ENCODE measurements at places on chromosomes 3 and 15.
A peak's percentile ranks its signal among the peaks of the same experiment; 100 is the strongest.

- no peak for DNase-seq
Observed at GRCh38 chr3:65912647-65913046, 126.1 kb downstream of the MAGI1 start.

- DNase-seq: no peak
Observed at GRCh38 chr3:109994853-109995252, 657.5 kb upstream of the DPPA4 start.

GRCh38 chr3:108097322-108098002, 6.6 kb upstream of the CD47 start:
- DNase-seq: no peak

DNA sequence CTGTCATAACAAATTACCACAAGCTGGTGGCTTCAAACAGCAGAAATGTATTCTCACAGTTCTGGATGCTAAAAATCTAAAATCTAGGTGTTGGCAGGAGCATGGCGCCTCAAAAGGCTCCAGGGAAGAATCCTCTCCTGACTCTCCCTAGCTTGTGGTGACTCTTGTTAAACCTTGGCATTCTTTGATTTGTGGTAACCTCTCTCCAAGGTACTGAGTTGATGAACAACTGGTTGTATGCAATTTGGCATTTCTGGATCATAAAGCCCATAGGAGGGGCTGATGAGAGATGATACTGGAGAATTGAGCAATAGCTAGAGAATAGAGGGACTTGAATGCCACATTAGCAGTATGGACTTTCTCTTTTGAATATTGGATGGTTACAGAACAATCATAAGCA, 821.8 kb downstream of the TBL1XR1 start:
- no peak for DNase-seq

GRCh38 chr15:62241135-62241770, 76.2 kb upstream of the C2CD4B start:
- no peak for DNase-seq

- DNase-seq: no peak
Observed at GRCh38 chr3:32366638-32367397, 24.8 kb upstream of the CMTM7 start.

DNA sequence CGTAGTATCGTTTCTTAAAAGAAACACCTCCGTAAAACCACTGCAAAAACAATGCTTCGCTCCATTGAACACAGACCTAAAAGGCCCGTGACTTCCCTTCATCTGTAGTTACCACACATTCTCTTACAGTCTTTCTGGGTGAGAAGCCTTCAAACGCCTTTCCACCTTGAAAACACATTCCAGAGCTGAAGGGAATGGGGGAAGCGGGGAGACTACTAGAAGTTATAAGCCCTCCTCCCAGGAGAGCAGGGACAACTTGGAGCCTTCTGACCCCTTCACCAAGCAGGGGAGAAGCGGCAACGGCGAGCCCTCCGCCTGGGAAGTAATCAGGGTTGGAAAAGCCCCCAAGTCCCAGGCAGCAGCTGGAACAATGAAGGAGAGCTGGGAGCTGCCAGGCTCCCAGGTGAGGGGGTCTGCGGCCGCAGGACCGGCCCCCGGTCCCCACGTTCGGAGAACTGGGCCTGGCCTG, 461 bp downstream of the SECISBP2L start:
- peak; percentile 53 for DNase-seq

GRCh38 chr3:141015481-141015880, 35.7 kb upstream of the SPSB4 start:
- no peak for DNase-seq

GRCh38 chr15:77631745-77632533, 773 bp downstream of the LINGO1 start:
- no peak for DNase-seq

- DNase-seq: no peak
Observed at GRCh38 chr3:25673738-25674298, 9.1 kb upstream of the TOP2B start.

GRCh38 chr3:14391033-14391432, 11.4 kb upstream of the SLC6A6 start:
- peak; percentile 76 for DNase-seq

- DNase-seq: no peak
Observed at GRCh38 chr3:180433152-180433551, 168.8 kb upstream of the TTC14 start.

DNA sequence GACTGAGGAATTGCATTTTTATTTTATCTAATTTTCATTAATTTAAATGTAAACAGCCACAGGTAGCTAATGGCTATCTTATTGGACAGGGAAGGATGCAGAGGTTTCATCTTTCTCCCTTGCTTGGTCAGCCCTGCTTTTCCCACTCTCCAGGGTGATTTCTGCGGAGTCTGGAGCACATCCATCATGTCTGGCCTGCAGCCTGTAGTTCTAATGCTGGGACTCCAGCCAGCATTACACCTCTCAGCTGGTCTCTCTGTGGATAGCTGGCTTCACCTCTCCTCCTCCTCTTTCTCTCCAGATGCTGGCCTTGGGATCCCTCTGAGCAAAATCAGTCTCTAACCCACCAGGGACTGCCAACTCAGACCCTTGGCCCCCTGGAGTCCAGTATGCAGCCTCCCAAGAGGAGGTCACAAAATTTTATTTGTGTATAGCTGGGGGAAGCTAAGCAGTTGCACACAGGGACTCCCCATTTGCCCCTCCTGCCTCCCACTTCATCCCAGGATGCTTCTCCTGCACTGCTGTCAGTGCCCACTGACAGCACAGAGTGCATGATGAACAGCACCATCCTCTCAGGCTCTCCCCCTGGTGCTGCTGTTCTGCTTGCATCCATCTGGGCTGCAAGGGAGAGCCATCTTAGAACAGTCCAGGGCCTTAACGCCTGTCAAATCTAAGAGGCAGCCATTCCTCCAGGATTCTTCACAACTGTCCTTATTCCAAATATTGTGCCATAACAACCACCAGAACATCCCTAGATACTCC, 1.7 kb downstream of the BFSP2 start:
- DNase-seq: no peak

- no peak for DNase-seq
Observed at GRCh38 chr15:46855388-46855787, 861.9 kb upstream of the SEMA6D start.

GRCh38 chr15:59642351-59642750, 15.0 kb downstream of the GTF2A2 start:
- DNase-seq: no peak

DNA sequence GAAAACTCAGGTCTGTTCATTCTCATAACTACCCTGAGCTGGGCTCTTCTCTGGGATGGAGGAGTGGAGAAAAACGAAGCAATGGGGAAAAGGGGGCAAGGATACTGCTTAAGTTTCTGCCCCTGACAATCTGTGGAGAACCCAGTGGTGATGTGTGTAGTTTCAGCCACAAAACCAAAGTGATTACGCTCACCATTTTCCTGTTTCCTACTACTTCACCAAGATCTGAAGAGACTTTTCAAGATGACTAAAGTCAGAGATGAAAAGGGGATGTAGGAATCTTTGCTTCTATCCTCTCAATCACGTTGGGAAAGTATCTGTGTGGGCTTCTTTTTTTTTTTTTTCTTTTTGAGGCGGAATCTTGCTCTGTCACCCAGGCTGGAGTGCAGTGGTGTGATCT, 8.3 kb upstream of the UBE2E1 start:
- no peak for DNase-seq

GRCh38 chr15:41561777-41562145, 2.7 kb downstream of the TYRO3 start:
- DNase-seq: no peak

GRCh38 chr3:196287090-196287439, 461 bp downstream of the PCYT1A start:
- no peak for DNase-seq

DNA sequence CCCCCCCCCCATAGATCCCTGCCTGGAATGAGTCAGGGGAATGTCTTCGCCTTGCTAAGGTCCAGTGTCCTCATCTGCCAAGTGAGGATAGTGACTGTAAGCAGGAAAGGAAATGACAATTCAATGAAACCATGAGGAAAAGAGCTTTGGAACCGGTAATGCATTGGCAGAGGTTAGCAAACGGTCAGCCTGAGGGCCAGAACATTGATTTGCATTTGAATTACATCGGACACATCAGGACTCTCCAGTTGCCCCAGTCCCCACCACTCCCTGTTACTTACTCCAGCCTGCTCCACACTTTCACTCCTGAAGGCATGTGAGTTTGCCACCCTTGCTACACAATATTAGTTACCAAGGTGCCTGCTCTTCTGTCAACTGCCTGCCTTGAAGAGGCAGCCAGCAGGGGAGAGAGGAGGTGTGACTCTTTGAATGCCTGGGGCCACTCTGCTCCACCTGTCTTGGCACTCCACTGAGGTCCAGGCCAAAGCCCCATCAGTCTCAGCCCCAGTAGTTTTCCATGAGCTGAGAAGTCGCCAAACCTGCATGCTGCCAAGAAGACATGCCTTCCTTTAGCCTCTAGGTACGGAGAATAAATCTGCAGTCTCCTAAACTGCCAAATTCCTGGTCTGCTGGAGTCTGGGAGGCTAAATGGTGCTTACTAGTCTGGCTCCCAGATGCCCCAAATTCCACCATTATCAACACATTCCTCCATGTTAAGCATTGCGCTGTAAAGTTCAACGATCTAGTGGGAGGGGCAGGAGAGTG, 191.7 kb upstream of the TLE3 start:
- no peak for DNase-seq

GRCh38 chr15:89822951-89823711, 8.5 kb upstream of the ANPEP start:
- DNase-seq: no peak

DNA sequence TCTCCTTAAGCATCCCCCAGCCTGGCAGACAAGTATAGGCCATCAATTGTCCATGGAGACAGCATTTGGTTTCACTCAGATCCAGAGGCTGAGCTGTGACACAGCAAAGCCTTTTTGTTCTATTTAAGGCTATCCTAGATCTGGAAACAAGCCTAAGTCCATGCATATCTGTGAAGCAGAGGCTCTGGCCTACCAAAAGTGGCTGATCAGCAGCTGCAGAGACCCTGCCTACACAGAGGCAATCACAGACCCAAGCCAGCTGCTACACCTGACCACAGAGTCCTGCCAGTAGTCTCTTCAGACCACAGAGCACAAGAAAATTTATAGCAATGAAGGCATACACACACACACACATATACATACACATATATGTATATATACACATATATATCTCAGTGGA, 501.7 kb upstream of the ARPP21 start:
- peak; percentile 3 for DNase-seq

GRCh38 chr3:163476179-163476578, 1602.1 kb downstream of the SI start:
- DNase-seq: peak; percentile 39

GRCh38 chr3:100057716-100058575, 56.4 kb downstream of the FILIP1L start:
- no peak for DNase-seq

- no peak for DNase-seq
Observed at GRCh38 chr15:57676585-57676984, 29.9 kb upstream of the POLR2M start.

DNA sequence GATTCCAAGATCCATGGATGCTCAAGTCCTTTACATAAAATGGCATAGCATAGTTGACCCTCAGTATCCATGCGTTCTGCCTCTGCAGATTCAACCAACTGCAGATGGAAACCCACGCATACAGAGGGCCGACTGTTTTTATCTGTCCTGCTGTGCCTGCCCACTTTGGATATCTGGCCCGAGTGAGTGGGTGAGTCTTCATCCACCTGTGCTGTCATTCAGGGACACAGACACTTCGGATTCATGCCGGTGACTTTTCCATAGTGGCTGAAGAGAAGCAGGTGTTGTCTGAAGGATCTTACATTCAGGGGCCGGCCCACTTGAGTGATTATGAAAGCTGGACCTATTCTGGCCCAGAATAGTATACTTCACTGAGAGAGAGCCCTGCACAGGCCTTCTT, 85.1 kb downstream of the RYR3 start:
- no peak for DNase-seq

DNA sequence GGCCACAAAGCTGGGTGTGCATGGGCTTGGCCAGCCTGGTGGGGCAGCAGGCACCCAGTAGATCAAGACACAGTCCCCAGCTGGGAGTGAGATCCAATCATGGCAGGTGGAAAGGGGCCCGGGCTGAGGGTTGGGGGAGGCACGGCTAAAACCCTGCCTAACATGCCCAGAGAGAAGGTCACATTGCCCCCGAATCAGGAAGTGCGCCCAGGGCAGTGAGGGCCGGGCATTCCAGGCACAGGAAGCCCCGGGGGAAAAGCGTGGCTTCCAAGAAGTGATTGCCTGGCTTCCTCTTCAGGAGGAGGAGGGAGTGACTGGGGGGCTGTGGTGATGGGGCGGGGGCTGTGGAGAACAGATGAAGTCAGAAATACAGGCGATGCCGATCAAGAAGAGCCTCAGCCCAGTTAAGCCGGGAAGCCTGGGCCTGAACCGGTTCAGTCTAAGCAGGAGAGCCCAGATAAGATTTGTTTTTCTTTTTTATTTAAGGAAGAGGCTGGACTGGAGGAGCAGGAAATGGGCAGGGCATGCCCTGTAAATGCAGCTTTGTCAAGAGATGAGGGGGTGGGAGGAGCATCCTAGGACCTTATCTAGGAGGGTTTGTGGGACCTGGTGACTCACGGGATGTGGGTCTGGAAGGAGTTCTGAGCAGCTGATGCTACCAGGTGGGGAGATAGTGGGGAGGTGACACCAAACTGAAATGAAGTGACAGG, 83.9 kb downstream of the CHSY1 start:
- no peak for DNase-seq

GRCh38 chr15:92947071-92947730, 47.1 kb downstream of the CHD2 start:
- no peak for DNase-seq
